Activated CD4-positive, alpha-beta T cell treated with anti-CD3 and anti-CD28 coated beads for 4 hours (primary cell): ENCODE measurements at places on chromosomes 4 and X.

DNA sequence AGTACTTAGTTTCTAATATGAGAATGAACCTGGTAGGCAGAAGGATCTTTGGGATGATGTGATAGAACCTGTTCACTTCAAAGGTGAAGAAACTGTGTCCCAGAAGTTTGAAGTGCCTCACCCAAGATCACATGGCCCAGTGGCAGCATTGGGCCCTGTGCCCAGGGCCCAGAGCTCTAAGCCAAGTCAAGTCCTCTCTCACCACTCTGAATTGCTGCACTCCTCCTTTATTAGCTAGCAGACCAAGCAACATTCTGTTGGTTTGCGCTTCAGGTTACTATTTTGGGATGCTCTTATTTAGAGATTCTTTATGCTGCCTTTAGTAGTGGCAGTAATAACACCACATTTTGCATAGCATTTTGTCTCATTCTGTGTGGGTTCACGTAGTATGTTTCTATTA lies 82.7 kb downstream of the PARM1 start:
- no peak for DNase-seq

DNA sequence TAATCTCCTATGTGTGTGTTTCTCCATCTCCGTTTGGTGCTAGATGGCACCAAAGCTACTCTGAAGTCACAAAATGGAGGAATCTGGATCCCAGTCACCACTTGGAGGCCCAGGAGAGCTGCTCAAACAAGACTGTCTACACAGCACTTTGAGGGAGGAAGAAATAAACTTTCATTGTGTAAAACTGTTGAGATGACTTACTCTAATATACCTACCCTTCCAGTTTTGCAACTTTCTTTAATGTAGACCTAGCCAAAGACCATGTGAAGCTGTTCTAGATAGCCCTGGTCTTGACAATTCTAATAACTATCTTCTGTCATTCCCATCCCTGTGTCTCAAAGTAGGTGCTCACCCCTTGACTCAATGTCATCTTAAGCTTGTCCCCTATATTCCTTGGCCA lies 52.8 kb upstream of the TAB3 start:
- no peak for DNase-seq

DNA sequence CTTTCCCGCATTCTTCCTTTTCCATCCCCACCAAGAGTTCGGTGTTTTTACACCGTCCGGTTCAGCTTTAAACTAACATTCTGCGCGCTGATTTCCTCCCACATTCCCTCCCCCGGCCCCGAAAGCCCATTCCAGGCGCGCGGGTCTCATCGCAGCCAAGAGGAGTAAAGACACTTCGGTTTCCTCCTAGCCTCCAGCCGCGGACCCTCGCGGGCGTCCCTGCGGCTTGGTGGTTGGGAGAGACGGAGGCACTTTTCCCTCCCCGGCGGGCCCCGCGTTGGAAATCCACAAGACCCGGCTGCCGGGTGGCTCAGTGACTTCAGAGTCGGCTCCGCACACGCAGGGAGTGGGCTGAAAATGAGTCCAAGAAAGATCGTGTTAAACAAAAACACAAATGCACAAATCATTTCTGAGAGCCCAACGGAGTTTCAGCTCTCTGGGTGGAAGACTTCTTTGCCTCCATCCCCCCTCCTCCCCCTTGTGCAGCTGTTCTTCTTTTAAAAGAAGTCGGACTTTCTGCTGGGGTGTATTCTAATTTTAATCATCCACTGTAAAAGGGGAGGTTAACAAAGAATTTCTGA lies 2.0 kb upstream of the ARX start:
- no peak for DNase-seq

DNA sequence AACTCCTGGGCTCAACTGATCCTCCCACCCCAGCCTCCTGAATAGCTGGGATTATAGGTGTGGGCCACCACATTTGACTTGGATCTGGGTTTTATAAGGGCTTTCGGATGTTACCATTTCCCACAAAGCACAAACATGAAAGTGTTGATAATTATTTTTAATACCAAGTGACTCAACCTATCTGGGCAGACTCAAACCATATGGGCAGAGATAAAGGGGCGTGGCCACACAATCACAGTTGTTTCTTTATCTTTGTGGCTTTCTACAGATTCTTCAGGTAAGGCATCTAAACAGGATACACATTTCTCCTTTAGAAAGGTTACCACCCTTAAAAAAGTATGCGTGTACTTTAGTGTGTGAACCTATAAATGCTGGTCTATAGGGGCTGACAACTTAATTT lies 122.5 kb downstream of the ZNF827 start:
- DNase-seq, result no peak

GRCh38 chr4:188612659-188613058 lies 473.4 kb downstream of the TRIML1 start:
- DNase-seq, result no peak

DNA sequence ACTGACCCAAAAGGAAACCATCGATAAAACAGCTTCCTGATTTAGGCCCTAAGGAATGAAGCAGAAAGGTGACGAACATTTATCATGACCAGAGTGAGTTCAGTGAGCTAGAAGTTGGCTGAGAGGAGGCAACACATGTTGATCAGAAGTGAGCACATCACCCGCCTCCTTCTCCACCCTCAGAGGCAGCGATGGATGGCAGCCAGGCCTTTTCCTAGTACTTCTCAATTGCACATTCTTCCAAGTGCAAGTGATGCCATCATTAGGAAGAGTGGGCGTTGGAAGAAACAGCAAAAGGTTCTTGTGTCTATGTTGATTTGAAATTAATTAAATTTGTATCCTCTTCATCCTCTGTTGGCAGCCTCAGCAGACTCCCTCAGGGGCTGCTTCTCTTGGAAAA lies 51.7 kb downstream of the TMEM154 start:
- no peak for DNase-seq

GRCh38 chrX:112056886-112057285 lies 25.7 kb downstream of the TRPC5 start:
- DNase-seq, result no peak

- DNase-seq, result no peak
Observed at GRCh38 chr4:27176400-27176799, 315.8 kb downstream of the STIM2 start.
